ENCODE measurements at places on chromosomes 3 and 15.
A peak's percentile ranks its signal among the peaks of the same experiment; 100 is the strongest.

DNA sequence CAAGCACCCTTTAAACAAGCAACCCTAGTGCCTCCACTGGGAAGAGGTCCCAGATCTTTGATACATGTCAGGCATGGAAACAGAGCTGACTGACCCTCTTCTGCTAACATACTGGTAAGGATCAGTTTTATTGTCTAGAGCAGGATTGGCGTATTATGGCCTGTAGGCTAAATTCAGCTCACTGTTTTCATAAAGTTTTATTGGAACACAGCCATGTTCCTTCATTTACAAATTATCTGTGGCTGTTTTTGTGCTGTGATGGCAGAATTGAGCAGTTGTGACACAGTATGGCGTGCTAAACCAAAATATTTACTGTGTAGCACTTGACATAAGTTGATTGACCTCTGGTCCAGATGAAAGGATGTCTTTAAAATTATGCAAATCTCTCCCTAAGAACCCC is 45.0 kb downstream of the WDR76 start:
- no peak for DNase-seq

DNA sequence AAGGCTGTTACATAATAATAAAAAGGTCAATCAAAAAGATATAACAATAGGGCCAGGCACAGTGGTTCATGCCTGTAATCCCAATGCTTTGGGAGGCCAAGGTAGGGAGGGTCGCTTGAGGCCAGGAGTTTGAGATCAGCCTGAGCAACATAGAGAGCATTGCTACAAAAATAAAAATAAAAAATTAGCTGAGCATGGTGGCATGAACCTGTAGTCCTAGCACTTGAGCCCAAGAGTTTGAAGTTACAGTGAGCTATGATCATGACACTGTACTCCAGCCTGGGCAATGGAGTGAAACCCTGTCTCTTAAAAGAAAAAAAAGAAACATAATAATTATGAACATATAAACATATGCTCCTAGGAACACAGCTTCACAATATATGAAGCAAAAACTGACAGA is 29.3 kb downstream of the AVEN start:
- no peak for DNase-seq

DNA sequence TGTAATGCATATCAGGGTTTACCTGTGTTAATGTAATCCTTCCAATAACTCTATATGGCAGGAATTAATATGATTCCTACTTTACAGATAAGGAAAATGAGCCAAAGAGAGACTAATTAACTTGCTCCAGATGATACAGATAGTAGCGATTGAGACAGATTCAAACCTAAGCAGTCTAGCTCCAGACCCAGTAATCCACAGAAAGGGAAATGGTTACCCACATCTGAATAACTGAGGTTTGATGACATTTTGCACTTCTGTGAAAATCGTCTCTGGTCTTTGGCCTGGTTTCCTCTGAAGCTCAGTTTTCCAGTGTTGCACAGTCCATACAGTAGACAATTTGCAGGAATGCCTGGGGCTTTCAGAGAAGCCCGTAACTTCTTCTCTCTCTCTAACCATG is 177.1 kb upstream of the UMPS start:
- no peak for DNase-seq

- DNase-seq: no peak
These were observed 79.4 kb upstream of the ATP11B start for GRCh38 chr3:182713743-182714517.

GRCh38 chr15:90035840-90036230 is 34.7 kb downstream of the ZNF710 start:
- no peak for DNase-seq

DNA sequence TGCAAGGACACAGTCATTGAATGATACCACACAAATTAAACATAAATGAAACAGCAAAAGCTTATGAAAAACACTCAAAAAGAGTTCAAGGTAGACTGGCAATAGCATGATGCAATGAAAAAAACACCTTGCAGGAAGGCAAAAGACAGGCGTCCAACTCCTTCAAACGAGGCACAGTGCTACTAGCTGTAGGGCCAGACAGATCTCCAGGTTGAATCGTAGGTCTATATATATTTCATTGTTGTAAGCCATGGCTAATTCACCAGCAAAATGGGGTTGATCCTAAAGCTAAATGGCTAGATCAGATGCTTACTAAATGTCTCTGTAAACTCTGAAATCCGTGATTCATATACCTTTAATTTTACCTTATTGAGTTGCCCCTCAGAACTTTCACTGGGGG is 94.2 kb downstream of the THRB start:
- no peak for DNase-seq

- no peak for DNase-seq
These were observed 29.8 kb upstream of the FAM98B start for GRCh38 chr15:38424101-38424552.

GRCh38 chr15:99438691-99439523 is 126.9 kb upstream of the MEF2A start:
- no peak for DNase-seq

GRCh38 chr3:42276141-42277132 is 10.5 kb upstream of the CCK start:
- no peak for DNase-seq

DNA sequence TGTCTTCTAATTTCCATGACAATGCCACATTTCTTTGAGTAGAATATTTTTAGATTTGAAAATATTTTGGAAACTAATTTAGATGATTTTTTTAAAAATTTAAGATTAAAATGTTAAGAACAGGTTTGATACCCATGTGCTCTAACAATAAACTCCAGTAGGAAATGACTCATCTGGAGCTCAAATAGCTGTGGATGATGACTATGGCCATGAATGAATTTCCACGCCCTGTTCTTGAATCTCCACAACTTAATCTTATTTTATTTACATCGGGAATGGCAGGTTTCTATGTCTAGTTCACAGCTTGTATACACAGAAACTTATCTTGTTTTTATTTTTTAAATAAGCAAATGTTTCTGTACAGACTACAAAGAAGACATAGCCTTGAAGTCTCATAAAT is 726.8 kb downstream of the NAALADL2 start:
- DNase-seq: no peak

- DNase-seq: peak; percentile 1
These were observed 98.8 kb downstream of the ZNF621 start for GRCh38 chr3:40623567-40623966.

GRCh38 chr15:41513506-41514227 is at the start of gene LTK:
LTK (minus strand) TSS chr15:41513827; CDS start chr15:41513709, 118 bp downstream.
- DNase-seq: no peak

DNA sequence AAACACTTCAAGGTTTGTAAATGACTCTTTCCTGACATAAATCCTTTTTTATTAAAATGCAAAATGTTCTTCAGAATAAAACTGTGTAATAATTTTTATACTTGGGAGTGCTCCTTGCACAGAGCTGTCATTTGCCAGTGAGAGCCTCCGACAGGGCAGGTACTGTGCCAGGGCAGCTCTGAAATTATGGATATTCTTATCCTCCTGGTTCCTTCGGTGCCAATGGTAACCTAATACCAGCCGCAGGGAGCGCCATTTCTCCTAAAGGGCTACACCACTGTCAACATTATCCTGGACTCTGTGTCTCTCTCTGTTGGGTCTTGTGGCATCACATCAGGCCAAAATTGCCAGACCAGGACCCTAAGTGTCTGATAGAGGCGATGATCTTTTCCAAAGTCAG is 33.0 kb downstream of the CHDH start:
- DNase-seq: no peak

DNA sequence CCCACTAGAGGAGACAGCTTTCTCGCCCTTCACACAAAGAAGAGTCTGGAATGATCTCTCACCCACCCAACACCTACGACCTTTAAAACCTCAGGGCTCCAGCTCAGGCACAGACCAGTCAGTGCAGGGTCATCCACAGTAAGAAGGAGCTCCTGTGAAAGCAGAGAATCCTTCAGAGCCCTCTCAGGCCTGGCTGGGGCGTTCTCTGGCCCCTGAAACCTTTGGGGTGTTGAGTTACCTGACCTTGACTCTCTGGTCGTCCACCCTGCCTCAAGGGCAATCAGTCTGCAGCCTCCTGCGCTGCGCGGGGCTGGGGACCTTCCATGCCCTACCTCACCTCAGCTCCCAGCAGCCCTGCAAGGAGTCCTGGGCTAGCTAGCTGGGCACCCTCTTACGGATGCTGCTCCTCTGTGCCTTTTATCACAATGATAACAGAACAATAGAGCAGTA is 106.2 kb downstream of the ADCY5 start:
- DNase-seq: no peak

DNA sequence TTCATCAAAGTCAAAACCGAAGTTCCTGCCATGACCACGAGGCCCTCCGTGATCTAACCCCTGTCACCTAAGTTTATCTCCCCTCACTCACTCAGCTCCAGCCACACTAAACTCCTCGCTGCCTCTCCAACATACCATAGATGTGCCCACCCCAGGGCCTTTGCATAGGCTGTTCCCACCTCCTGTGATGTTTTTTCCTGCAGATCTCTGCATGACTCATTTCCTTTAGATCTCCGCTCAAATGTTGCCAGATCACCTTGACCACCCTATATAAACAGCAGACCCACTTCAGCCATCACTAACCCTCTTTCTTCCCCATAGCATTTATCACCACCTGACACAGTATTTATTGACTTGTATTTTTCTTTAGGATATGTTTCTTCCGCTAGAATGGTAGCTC is 58.5 kb downstream of the HRH1 start:
- DNase-seq: no peak

DNA sequence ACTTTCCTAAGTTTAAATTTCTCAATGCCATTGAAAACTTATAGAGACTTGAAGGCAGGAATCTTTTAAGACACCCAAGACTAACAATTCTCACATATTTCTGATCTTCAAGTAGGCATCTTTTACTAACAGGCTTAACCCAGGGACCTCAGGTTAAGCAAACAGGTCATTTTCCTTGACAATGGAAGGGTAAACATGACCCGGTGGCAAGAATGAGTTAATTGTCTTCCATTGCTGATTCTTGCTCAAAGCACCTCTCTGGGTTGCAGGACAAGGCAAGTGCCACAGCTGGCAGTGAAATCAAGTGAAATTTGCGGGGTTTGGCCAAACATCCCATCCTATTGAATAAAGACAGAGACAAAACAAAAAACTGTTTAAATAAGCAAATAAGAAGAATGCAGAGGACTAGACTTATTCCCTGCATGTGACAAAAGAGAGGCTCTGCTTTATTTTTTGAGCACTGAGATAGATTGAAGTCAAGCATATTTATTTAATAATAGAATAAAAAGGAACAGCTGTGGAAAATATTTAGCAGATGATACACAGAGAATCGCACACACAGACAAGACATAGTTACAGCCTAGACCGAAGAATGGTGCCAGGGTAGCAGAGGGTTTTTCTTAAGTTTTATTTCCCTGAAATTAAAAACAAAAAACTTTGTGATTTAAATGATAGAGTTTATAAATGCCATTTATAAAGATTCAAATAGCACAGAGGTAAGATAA is 56.0 kb upstream of the MITF start:
- DNase-seq: no peak

- DNase-seq: no peak
These were observed 36.0 kb downstream of the SLC25A26 start for GRCh38 chr3:66256806-66257205.

DNA sequence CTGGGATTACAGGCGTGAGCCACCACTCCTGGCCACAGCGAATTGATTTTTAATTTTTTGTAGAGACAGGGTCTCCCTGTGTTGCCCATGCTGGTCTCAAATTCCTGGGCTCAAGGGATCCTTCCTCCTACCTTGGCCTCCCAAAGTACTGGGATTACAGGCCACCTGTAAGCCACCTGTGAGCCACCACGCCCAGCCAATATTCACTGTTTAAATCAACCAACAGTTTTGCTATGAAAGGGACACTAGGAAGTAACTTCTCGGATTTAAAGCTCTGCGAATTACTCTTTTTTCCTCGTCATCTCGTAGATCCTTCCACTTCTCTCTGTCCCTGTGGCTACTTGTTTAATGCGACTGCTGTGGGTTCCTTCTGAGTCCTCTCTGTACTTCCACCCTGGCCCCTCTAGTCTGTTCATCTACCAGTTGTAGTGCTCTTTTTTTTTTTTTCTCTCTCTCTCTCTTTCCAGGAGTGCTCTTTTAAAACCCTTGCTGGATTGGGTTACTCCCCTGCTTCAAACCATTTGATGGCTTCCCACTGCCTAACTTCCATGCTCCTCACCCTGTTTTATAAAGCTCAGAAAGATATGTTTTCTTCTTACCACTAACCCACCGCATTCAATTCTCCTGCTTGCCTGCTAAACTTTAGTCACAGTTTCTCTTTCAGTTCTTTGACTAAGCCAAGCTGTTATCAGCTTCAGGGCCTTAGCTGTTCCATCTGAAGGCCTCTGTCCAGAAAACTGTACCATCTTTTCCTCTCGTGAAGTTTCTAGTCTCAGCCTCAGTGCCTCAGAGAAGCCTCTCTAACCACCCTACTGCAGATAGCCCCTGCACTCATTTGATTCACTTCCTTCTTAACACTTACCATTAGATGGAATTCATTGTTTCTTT is 12.4 kb downstream of the RTF1 start:
- no peak for DNase-seq

- no peak for DNase-seq
These were observed 178.7 kb upstream of the TLE3 start for GRCh38 chr15:70276401-70276800.

DNA sequence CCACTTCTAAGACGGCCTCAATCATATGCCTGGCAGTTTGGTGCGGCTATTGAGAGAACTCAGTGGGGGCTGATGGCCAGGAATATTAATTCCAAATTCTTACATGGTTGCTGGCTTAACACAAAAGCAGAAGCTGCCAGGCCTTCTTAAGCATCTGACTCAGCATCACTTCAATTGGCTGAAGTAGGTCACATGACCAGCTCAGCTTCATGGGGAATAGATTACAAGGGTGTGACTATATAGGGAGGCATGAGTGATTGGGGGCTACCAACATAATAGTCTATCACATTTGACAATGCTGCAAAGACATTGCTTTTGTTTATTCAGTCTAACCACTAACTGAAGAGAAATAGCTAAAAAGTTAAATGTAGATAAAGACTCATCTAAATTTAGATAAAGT is 101.6 kb upstream of the ANKRD28 start:
- no peak for DNase-seq

DNA sequence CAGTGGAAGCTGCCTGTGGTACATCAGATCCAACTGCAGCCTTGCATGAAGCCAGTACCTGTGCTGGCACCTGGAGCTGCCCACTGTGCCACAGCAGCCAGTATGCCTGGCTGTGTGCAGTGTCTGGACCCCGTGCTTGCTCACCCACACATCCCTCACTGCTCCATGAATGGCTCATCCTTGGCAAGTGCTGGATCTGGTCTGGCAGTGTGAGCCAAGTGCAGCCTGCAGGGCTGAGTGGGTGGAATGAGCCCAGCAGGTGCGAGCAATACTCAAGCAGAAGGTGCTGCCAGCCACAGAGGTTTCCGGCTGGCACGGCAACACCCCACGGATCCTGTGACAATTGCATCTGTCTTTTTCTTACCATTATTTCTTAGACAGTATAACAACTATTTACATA is 488.2 kb upstream of the ROBO2 start:
- DNase-seq: no peak

GRCh38 chr3:146501752-146502151 is 32.4 kb upstream of the PLSCR2 start:
- DNase-seq: no peak

- DNase-seq: no peak
These were observed 103.1 kb downstream of the LINGO1 start for GRCh38 chr15:77529394-77530159.

GRCh38 chr3:79761441-79761840 is 6.4 kb downstream of the ROBO1 start:
- no peak for DNase-seq

GRCh38 chr15:49831206-49831965 is 210.5 kb downstream of the DTWD1 start:
- no peak for DNase-seq
